ENCODE measurements at places on chromosomes 1 and 21.
A peak's percentile ranks its signal among the peaks of the same experiment; 100 is the strongest.

GRCh38 chr1:160905617-160905989, 20.6 kb upstream of the ITLN1 start:
- DNase-seq: no peak

DNA sequence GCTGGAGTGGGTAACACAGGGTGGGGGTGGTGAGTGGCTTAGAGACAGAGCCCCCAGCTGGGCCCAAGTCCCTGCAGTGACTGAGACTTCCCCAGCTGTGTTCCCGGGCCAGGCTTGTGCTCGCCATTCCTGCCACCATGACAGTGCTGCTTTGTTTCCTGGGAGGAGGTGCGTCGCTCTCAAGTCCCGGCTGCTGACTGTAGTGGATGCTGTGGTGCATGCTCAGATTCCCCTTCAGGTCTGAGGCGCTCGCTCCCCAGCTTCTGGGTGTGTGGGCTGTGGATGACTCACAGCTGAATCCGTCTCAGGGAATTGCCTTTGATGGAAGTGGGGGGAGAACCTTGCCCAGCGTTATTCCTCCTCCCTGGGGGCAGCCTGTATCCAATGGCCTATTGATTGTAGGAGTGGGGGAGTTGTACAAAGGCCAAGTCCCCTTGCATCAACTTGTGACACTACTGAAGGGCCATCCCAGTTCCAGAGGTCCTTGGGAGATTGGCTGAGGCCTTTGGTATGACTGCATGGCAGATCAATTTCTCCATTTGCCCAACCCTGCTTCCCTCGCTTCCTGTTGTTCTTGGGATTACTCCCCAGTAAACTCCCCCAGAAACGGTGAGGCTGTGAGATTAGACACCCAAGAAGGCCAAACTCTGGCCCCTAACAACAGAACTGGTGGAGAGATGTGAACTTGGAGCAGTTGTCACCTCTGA, 17.8 kb upstream of the POU3F1 start:
- DNase-seq: no peak

- no peak for DNase-seq
Observed at GRCh38 chr1:238767321-238767720, 619.0 kb upstream of the CHRM3 start.

GRCh38 chr1:39737546-39738169, 1.0 kb upstream of the PPIE start:
- DNase-seq: no peak

DNA sequence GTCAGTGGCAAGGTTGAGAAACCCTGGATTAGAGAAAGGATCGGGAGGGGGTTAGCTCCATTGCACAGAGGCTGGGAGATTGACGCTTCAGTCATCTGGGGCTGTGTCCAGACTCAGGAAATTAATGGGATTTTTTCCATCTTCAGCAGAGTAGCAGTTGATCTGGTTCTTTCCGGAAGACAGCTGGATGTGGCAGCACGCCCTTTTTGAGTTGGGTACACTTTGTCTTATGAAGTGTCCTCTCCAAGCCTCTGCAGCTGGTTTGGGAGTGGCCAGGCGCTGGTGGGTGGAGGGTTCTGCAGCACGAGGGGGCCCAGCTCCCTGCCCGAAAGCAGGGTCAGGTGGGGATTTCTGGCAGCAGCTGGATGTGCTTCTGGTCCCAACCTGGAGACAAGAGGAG, 95.1 kb downstream of the TAS1R2 start:
- no peak for DNase-seq

DNA sequence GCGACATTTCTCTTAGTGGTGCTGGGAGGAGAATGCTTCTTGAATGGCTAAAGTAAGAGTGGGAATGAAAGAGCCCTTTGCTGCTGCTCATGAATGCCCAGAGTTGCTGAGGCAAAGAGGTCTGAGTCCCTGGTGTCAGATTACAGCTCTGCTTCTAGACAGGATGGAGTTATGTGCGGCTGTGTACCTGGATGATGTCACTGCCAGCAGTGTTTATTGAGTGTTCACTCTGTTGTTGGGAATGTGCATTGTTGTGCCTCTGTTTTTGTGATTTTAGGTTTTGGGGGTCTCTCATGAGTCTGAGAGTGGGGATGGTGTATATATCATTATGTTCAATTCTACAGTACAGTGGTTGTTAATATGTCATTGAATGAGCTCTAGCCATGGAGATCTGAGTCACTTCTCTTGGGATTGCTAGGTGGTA, 2.7 kb downstream of the CDC14A start:
- no peak for DNase-seq

DNA sequence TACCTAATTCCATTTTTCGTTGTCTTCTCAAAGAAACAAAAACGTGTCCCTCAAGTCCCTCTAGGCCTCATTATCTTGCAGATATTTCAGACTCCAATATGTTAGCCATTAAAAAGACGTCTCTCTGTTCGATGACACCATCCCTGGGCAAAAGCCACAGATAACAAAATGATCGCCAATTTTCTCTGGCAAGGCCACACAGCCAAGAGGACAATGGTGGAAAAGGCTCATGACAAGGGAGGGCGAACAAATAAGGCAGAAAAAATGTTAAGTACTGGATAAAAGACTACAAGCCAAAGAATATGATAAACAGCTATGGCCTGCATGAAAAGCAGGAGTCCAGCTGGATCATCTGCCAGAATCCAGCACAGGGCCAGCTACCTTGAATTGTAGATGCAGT, 82.9 kb downstream of the TBX15 start:
- no peak for DNase-seq

DNA sequence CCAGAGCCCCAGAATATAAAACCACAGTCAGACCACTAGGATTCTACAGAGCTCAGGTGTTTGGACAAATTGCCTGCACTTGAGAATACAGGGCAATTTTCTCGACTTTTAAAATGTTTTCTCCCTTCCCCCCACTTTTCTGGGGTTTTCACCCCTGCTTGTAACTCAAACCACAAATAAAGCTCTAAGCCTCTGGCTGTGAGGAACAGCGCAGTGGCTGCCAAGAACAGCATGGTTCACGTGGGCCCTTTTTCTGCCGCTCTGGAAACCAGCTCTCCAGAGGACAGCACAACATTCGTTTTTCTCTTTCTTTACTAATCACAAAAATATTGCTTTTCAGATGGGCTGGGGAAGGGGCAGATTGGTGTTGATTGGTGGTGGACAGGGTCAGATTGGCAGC, 102.2 kb upstream of the JUN start:
- DNase-seq: no peak

DNA sequence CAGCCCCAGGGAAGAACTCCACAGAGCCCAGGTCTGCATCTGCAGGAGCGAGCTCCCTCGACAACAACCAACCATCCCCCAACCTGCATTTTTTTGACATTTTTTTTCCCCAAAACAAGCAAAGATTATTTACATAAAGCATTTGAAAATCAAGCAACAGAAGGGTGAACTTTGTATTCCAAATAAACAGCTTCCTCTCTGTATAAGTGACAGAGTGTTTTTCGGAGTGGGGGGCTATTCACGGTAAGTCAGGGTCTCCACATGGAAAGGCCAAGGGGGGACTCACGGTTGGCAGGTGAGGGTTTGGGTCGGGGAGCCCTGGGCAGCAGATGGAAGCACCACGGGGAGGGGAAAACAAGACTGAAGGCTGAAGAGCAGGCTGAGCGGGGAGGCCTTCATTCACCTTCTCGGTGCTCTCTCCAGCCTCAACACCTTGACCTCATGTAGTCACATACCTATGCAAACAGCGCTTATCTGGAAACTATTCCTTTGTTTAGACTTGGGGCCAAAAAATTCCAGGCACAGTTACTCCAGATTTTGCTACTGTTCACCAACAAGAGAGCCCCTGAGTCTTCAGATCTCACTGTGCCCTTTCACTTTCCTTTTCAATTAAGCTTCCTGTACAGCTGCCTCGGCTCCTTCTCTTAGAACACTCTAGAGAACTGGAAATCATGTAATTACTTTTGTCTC, 27.6 kb downstream of the C2CD2 start:
- DNase-seq: peak; percentile 76

GRCh38 chr1:61184040-61184713, 101.8 kb downstream of the NFIA start:
- DNase-seq: no peak

DNA sequence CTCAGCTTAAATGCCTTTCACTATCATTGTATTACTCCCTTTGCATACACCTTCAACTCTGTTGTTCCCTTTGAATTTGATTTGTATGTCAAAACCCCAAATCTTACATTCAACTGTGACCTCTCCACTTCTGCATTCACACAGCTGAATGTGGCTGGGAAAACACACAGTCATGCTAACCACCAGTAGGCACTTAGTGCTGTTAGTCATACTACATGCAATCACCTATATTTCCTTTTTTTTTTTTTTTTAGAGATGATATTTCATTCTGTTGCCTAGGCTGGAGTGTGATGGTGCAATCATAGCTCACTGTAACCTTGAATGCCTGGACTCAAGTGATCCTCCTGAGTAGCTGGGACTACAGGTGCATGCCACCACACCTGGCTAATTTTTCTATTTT, 16.2 kb downstream of the BTBD8 start:
- no peak for DNase-seq

DNA sequence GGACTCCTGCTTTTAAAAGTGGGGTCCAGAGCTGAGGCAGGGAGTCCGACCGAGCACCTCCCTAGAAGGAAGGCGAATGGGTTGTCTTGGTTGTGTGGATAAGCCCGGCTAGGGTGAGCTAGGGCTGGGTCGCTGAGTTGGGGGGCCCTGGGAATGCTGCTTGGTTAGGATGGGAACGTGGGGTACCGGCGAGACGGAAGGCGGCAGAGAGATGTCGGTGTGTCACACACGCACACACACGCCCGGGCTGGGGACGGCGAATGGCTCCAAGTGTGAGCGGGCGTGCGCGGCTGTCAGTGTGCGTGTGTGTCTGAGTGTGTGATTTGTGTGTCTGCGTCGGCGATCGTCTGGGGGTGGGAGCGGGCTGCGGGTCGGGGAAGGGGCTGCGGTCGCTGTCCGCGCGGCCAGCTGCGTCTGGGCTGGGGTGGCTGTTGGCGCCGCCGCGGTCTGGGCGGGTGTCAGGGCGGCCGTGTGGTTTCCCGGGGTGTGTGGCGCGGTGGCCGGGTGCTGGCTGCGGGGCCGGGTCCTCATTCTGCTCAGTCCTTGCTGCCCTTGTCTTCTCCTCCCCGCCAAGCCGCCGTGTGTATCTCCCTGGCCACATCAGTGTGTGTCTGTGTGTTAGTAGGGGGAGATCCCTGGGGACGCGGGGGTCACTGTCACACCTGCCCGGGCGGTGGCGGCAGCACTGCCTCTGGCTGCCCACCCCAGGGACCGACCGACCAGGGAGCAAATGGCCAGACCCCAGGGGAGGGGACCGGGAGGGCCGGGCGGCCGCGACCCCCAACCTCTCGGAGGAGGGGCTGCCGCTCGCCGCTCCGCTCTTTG, 1.1 kb downstream of the EFNA3 start:
- DNase-seq: peak; percentile 67

- DNase-seq: no peak
Observed at GRCh38 chr1:169124459-169124858, 18.0 kb downstream of the ATP1B1 start.

DNA sequence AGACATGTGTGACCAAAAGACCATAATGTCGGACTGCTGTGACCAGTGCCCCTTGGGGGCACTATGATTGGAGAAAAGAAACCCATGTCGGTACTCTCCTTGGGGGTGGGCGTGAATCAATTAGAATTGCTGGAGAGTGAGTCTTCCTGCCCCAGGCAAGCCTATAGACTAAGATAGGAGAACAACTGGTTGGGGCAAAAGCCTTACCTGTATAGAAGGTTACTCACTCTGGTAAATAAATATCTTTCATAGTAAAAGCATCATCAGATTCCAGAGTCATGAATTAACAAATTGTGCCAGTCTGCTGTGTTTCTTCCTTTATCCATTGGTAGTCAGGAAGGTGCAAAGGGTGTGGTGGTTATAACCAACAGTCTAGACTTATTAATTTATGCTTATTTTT, 2.9 kb upstream of the PTGFRN start:
- no peak for DNase-seq

GRCh38 chr1:239139801-239140200, 246.6 kb upstream of the CHRM3 start:
- no peak for DNase-seq

- peak; percentile 6 for DNase-seq
Observed at GRCh38 chr1:219566951-219567947, 45.7 kb downstream of the ZC3H11B start.

- no peak for DNase-seq
Observed at GRCh38 chr1:232773752-232774151, 31.5 kb upstream of the MAP10 start.

- no peak for DNase-seq
Observed at GRCh38 chr1:83799594-83799993, 199.3 kb downstream of the TTLL7 start.

- no peak for DNase-seq
Observed at GRCh38 chr1:228194436-228194835, 13.4 kb upstream of the OBSCN start.

GRCh38 chr1:59568158-59568935, 246.4 kb upstream of the HOOK1 start:
- DNase-seq: no peak

DNA sequence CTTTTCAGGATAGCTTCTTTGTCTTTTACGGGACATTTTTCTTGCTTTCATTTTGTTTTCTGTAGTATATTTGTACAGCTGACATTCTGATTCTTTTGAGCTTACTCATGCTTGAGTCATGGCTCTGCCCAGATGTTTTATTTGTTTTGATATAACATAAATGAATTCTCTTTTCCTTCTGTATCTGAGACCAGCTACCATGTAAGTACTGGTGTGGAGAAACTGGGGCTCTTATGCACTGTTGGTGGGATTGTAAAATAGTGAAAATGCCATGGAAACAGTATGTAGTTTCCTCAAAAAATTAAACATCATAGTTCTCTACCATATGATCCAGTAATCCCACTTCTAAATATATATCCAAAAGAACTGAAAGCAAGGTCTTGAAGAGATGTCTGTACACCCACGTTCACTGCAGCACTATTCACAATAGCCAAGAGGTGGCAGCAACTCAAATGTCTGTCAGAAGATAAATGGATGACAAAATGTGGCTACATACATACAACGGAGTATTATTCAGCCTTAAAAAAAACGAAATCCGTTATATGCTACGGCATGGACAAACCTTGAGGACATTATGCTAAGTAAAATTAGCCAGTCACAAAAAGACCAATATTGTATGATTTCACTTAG, 61.4 kb downstream of the EIF2B3 start:
- DNase-seq: no peak

- no peak for DNase-seq
Observed at GRCh38 chr1:201452866-201453265, 16.1 kb downstream of the PHLDA3 start.

DNA sequence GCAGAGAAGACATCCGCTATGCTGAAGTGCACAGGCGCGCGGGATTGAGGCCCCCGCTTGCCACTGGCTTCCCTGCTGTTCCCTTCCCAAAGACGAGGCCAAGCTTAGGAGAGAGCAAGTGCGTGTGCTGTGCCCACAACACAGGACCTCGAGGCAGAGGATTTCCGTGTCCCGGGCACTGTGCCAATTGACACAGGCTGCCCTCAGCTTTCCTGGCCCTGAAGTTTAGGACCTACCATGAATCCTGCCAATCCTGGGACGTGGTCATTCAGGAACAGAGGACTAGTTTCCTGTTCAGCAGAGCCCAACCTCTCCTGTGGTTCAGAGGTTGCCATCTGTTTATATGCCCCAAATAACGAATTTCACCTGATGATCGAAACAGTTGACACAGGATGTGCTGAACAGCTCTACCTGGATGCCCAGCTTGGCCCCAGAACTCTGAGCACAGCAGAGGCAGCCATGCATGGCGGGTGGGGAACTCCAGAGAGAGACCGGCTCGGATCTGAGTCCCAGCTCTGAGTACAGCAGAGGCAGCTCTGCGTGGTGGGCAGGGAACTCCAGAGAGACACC, 22.0 kb downstream of the SLC37A1 start:
- peak; percentile 89 for DNase-seq
